ENCODE measurements at places on chromosomes 12 and 14. TPM values are rescaled to one million over a fixed set of nuclear protein-coding genes. Genes with fewer than 3 reads are reported as not detected.

Gene TC2N
- 125 TPM for polyA plus RNA-seq

Gene ACOT4
- polyA plus RNA-seq: 1.9 TPM

Gene KRT78
- not detected for polyA plus RNA-seq

Gene KIF5A
- 0.17 TPM for polyA plus RNA-seq

Gene SMIM41
- not detected for polyA plus RNA-seq
